ENCODE measurements at places on chromosomes 7 and 10.

DNA sequence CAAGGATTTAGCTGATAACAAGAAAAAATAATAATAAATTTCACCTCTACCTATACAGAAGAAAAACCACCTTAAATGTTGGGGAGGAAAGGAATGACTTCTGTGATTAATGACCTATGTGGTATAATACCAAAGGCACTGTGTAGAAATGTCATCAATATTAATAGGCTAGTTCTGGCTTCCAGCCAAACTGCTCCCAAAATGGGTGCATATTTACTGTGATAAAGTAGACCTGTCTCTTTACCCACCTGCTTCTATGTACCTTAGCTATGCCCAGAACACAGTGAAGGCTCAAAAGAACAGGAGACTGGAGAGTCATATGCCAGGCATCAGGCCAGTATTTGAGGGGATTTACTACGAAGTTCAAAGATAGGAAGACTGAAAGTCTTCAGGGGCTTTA is 76.0 kb downstream of the ATE1 start:
- DNase-seq = no peak

DNA sequence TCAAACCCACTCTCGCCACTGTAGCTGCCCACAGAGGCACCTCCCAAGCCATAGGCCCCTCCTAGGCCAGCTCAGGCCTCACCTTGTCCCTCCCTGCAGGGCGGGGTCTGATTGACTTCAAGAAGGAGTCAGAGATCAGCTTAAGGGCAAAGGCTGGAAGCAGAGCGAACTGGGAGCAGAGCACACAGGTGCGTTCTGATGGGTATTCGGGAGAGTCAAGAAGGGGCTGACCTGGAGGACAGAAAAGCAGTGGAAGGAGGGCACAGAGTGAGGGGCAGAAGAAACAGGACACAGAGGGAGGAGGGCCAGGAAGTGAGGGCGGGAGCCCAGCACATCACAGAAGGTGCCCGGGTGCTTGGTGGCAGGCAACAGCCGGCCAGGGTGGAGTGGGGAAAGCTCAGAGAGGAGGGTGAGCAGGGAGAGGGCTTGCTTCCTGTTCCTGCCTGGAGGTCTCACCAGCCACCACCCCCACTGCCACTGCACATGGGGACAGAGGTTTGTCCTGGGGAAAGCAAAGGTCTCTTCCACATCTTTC is at the start of gene AOC1:
TSS of gene AOC1 (plus strand) at position 147 of the 535 bp plus-strand sequence. CDS start 3,954 bp downstream, outside the sequence.
- no peak for DNase-seq

DNA sequence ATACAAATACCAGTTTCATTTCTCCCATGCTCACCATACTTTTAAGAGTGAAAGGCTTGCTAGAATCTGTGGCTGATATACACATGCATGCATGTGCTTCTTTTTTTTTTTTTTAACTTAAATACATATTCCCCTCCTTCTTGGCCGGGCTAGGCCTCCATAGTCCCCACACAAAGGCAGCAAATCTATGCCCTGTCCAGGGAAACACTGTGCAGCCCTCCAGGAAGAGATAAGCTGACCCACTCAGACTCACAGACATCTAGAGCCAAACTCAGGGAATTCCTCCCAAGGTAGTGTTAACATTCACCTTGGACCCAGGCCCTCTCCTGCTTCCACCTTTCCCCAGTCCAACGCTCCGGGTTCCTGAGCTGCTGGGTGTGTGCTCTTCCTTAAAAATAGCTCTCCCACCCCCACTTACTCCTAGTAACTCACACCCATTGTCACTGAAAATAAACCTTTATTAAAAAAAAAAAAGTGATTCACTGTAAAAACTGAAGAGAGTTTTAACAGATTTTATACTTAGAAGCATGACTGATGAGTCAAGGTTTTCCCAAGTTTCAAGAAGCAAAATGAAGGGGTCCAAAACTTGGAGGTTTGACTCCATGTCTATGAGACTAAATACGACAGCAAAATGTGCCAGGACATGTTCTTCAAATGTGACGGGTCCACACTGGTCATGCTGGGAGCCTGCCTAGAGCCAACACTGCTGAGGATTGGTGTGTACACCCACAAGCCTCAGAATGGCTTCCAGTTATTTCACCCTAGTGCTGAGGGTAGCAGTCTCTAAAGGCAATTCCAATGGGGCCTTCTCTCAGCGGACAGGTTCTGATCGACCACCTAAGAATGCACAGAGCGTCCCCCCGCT is 159.5 kb downstream of the GLI3 start:
- peak; percentile 62 for DNase-seq

DNA sequence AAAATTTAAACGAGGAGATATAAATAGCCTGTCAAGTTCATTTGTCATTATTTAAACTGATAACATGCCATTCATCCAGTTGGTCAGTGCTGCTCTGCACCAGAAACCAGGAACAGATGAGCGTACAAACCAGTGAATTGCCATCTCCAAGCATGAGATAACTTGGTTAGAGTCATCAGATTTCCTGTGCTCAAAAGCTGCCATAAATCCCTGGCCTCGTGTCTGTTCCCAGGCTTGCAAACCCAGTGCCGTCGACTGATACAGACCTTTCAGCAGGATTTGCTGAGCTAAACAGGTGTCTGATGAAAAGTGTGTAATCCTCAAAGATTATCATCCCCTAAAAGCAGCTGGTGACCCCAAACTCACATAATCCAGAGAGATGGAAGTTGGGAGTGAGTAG is 96.0 kb upstream of the SAMD8 start:
- DNase-seq = no peak

DNA sequence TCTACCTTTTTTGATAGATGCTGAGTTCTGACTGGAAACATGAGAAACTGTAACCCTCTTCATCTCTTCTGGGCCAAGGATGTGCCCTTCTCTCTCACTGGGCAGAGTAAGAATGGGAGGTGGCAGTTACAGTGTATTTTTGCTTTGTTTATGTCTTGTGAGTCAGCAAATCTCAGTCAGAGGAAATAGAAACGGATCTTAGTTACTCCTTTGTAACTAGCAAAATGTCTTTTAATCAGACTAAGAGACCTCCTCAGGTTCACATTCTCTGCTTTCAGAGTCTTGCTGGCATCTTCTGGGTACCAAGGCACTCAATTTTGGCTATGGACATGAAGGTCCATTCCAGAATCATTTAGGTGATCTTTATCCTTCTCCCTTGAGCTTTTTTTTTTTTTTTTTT is 70.9 kb downstream of the HHEX start:
- peak; percentile 81 for DNase-seq
